GDM1 (cell line): ENCODE measurements at places on chromosomes 5 and 9.
A peak's percentile ranks its signal among the peaks of the same experiment; 100 is the strongest.

- DNase-seq: no peak
Measured at GRCh38 chr9:99051406-99051805, 53.5 kb upstream of the TGFBR1 start.

DNA sequence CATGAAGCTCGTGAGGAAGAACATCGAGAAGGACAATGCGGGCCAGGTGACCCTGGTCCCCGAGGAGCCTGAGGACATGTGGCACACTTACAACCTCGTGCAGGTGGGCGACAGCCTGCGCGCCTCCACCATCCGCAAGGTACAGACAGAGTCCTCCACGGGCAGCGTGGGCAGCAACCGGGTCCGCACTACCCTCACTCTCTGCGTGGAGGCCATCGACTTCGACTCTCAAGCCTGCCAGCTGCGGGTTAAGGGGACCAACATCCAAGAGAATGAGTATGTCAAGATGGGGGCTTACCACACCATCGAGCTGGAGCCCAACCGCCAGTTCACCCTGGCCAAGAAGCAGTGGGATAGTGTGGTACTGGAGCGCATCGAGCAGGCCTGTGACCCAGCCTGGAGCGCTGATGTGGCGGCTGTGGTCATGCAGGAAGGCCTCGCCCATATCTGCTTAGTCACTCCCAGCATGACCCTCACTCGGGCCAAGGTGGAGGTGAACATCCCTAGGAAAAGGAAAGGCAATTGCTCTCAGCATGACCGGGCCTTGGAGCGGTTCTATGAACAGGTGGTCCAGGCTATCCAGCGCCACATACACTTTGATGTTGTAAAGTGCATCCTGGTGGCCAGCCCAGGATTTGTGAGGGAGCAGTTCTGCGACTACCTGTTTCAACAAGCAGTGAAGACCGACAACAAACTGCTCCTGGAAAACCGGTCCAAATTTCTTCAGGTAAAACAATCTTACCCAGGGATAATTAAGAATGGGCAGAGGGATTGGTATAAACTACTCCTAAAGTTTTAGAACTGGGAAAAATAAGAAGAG, 12.9 kb downstream of the ITGA1 start:
- peak; percentile 33 for DNase-seq

DNA sequence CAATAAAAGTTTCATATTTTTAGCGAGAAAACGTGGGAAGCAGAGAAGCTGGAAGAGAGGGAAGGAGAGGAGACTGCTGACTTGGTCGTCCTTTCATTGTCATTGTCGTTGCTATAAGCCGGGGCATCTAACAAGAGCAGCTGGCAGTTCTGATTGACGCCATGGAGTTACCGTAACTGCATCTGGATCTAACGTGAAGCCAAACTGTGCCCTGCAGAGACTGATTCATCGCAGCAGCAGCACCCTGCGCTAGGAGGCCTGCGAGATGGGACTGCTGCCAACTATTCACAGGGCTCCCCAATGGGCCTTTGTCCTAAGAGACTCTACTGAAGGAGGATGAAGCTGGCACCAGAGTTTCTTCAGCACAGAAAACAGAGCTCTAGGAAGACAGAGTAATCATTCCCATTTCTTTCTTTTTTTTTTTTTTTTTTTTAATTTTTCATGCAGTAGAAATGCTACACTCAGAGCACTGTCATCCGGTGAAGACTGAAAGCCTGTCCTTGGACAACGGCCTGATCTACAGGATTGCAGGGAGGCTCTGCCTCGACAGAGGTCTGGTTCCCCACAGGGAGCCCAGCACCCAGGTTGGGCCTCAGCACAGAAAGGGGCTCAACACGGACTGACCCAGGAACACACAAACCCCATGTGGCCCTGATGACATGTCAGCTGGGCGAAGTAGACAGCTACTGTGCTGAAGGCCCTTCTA, 47.8 kb downstream of the RETREG1 start:
- DNase-seq: no peak

DNA sequence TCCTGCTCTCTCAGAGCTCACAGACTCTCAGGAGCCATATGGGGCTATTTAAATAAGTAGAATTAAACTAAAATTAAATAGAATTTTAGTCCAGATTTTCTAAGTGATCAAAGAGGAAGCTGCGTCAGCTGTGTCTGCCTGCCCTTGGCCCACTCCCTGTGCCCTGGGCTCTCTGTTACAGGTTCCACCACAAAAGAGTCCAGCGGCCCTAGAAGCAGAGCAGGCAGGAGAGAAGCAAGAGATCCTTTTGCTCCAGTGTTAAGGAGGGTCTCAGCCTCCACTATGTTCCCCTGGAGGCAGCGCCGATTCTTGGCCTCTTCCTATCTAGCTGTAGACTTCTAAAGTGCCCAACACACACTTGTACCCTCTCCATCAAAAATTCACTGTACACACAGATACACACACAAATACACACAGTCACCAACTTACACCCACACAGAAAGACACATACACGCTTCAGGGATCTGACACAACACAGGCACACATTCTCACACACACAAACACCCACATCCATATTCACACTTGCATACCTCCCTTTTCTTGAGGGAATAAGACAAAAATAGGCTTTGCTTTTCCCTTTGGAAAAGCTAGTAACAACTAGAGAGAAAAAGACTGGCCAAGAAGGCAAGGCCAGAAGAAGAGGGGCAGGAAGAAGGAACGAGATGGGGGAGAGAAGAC, 5.5 kb upstream of the TNIP1 start:
- DNase-seq: no peak

DNA sequence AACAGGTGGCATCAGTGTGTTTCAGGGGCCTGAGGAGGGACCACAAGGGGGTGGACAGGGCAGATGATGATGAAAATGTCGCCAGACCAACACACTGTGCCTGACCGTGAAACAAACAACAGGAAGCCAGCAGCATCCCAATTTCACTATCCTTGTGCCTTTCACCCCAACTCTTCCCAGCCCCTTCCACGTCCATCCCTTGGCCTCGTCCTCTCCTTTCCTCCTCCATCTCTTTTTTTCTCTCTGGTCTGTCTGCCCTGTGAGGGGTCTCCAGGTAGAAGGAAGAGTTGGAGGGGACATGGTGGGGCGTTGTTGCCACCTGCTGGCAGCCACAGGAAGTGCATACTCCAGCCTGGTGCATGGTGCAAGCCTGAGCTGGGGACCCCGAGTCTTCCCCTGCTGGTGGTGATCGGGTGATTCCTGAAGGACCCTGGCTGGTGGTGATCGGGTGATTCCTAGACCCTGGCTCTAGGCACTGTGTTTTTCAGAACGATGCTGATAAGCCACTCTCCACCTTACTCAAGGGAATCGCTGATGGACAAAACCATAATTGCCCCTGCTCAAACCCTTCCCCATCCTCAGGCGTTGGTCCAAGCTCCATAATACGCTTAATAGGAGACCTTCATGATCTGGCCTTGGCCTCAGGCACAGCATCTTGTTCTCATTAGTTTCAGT, 21.7 kb upstream of the NSD1 start:
- DNase-seq: peak; percentile 16

GRCh38 chr5:150400316-150401075, 12.2 kb downstream of the CD74 start:
- no peak for DNase-seq

DNA sequence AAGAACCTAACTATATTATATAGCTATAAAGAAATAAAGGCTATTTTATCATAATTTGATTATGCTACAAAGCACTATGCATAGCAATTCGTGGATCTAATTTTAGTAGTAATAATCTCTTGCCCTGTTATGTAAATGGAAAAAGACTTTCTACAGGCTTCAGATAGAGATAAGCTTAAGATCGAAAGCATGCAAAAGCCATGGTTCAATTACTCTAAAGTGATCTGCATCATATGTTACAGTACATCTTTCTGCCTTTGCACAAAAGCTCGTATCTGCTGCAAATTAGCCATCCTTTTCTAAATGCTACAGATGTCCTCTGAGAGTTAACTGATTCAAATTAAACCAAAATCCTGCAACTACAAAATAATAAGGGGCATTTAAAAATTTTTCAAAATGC, 234.8 kb upstream of the TMEM161B start:
- no peak for DNase-seq

- DNase-seq: no peak
Measured at GRCh38 chr5:56717253-56717987, 97.9 kb upstream of the MAP3K1 start.

GRCh38 chr9:92934321-92934720, 13.0 kb upstream of the FGD3 start:
- DNase-seq: no peak

DNA sequence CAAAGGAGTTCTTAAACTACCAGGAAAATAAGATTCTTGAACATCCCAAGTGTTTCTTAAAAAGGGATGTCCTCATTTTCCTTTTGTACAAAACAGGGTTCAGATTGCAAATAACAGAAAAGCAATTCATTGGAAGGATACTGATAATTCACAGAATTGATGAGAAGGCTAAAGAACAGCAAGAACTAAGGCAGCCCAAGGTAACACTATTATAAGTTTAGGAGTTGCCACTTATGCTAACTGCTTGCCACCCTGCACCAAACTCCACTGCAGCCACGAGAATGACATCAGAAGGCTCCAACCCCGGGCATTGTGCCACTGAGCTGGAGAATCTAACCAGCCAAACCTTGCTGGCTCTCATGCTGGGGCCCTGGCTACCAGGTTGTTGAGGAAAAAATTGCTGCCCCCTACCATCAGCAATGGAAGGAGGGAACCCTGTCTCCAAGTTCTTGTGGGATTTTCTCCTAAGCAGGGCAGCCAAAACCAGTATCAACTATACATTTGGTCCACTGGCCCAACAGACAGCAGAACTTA, 123.4 kb downstream of the ARL15 start:
- DNase-seq: no peak
